ENCODE measurements at places on chromosomes 11 and 22.

GRCh38 chr11:133945087-133945974, 11.4 kb downstream of the IGSF9B start:
- peak; percentile 85 for DNase-seq

DNA sequence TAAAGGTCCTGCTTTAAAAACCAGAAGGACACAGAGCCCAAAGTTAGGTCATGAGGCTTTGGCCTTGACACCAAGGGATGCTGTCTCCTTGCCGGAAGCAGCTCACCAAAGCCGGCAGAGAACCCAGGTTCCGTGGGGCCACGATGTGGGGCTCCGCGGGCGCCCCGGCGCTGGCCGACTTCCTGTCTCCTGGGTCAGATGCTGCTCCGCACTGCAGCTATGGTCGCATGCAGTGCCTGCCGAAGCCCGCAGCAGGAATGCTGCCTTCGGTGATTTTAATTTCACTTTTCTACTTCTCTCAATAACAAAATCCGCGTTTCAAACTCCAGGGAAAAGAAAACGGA, 454 bp upstream of the OTUB1 start:
- peak; percentile 62 for DNase-seq

DNA sequence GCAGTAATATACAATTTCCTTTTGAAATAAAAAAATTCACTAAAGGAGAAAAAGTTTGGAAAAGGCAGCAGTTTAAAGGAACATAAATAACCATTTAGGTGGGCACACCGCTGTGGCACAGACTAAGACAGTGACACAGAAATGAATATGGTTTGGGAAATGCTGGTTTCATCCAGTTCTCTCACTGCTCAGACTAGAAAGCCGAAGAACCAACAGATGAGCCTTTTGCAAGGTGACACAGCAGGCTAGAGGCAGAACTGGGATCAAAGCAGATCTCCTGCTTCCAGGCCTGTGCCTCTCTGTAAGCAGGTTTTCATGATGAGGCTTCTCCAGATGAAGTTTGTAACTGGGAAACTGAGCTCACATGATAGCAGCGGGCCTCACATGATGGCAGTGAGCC, 380.0 kb upstream of the NARS2 start:
- no peak for DNase-seq

DNA sequence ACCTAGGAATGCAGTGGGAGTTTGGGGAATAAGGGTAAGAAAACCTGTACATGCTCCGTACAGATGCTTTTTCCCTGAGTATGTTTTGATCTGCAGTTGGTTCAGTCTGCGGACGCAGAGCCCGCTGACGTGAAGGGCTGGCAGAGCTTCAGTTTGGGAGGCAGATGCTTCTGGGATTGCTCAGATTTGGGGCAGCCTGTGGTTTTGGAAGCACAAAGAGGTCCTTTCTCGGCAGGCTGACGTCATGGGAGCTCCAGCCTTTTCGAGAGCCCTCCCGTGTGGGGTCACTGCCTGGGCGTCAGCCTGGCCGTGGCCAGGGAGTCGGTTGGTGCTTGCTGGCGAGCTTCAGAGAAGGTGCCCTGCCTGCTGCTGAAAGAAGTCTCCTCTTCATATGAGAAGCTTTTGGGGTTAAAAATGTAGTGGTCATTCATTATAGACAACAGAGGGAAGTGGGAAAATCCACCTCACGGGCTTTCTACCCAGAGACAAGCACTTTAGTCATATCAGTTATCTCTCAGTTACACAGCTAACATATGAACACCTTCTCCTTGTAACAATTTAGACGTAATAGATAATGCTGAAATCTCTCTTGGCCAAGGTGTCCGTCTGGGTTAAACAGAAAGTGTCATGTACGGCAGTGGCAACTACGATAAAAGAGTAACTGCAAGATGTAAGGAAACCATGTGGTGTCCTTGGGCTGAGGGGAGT, 26.8 kb downstream of the TPCN2 start:
- no peak for DNase-seq

DNA sequence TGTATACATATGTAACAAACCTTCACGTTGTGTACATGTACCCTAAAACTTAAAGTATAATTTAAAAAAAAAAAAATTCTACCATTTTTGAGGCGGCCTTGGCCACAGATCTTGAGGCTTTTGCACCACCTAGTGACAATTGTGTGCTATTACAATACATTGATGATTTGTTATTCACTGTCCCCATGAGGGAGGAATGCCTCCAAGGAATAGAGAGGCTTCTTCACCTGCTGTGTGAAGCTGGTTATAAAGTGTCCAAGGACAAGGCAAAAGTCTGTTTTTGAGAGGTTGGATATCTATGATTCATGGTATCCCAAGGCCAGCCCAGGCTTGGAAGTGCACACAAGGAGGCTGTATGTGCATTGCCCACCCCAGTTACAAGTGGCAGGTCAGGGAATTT, 30.7 kb downstream of the SLC22A25 start:
- no peak for DNase-seq
